ENCODE measurements at places on chromosomes 4 and X. TPM values are rescaled to one million over a fixed set of nuclear protein-coding genes. Genes with fewer than 3 reads are reported as not detected.

The LNX1 gene
- 1.6 TPM for total RNA-seq

The PCDH11X gene
- not detected for total RNA-seq

The ITM2A gene
- total RNA-seq = 191 TPM

The KLF8 gene
- total RNA-seq = 0.44 TPM

The MAGED4 gene
- 6.2 TPM for total RNA-seq

The APOOL gene
- 3.1 TPM for total RNA-seq

The PNMA3 gene
- 0.06 TPM for total RNA-seq

The SPOCK3 gene
- 0.13 TPM for total RNA-seq

The CLNK gene
- not detected for total RNA-seq

The STOX2 gene
- total RNA-seq = 1.6 TPM

The SLC6A14 gene
- not detected for total RNA-seq

The SGCB gene
- 14.6 TPM for total RNA-seq

The XG gene
- 0.31 TPM for total RNA-seq

The LINC00632 gene
- 0.49 TPM for total RNA-seq

The BCORL1 gene
- total RNA-seq = 2.4 TPM

The AFF2 gene
- under 0.01 TPM for total RNA-seq

The VEGFC gene
- 4.5 TPM for total RNA-seq

The PCDH7 gene
- total RNA-seq = under 0.01 TPM

The PDE5A gene
- 1.6 TPM for total RNA-seq

The SPATA18 gene
- 9.1 TPM for total RNA-seq

The PPP1R3F gene
- total RNA-seq = 4.2 TPM

The CCNI gene
- 161 TPM for total RNA-seq

The NHSL2 gene
- total RNA-seq = 12.8 TPM

The GAGE2A gene
- not detected for total RNA-seq

The MGAT4D gene
- total RNA-seq = not detected

All from bladder microvascular endothelial cell (primary cell).